ENCODE measurements at places on chromosomes 5 and 9.
A peak's percentile ranks its signal among the peaks of the same experiment; 100 is the strongest.

DNA sequence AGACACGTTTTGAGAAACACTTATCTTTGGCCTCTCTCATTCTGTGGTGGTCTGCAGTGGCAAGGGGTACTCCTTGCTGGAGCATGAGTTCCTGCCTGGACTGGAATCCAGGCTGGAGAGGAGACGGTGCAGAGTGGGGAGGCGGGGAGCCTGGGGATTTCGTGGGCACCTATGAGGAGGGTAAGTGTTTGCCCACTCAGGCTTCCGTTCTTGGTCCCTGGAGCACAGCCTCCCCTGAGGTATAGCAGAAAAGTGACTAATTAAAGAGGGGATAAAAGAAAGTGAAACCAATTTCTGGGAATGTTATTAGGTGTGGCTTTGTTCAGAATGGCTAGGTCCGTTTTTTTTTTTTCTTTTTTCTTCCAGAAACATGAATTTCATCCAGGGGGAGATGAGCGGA, 90.8 kb downstream of the ARHGAP26 start:
- H3K27ac ChIP-seq = no peak overlapping the region
- H3K27me3 ChIP-seq = no peaks in the 10 kb centered on the region
- H3K4me3 ChIP-seq = no peak overlapping the region
- peaks cover 3% of the 10 kb centered on the region for H3K4me1 ChIP-seq
- DNase-seq = no peak

DNA sequence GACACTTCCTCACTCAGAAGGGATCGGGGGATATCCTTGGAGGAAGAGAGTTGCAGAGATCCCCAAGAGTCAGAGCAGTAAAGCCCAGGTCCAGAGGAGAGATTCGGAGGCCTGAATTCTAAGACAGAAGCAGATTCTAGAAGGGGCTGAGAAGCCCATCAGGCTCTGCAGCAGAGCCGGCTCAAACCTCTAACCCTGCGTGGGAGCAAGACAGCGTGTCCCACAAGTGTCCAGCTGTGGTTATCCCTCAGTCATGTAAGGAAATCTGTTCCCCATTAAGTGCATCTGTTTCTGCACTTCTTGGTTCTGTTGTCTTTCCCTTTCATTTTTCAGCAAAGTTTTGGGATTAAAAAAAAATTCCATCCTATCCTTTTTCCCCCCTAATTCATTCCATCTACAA, 4.8 kb upstream of the DIAPH1 start:
- no peak overlapping the region for H3K4me3 ChIP-seq
- DNase-seq = no peak
- H3K27ac ChIP-seq = no peak overlapping the region
- H3K4me1 ChIP-seq = peaks cover 5% of the 10 kb centered on the region
- peaks cover 33% of the 10 kb centered on the region for H3K36me3 ChIP-seq

GRCh38 chr5:172972552-172972951, 11.0 kb upstream of the ATP6V0E1 start:
- no peaks in the 10 kb centered on the region for H3K27me3 ChIP-seq
- H3K4me3 ChIP-seq = no peak overlapping the region
- peaks cover 8% of the 10 kb centered on the region for H3K36me3 ChIP-seq

GRCh38 chr9:127569886-127570401, 42.1 kb upstream of the STXBP1 start:
- DNase-seq = no peak
- H3K27me3 ChIP-seq = no peaks in the 10 kb centered on the region
- peaks cover 52% of the 10 kb centered on the region for H3K4me1 ChIP-seq
- peak overlapping the region; percentile 54 for H3K4me3 ChIP-seq

DNA sequence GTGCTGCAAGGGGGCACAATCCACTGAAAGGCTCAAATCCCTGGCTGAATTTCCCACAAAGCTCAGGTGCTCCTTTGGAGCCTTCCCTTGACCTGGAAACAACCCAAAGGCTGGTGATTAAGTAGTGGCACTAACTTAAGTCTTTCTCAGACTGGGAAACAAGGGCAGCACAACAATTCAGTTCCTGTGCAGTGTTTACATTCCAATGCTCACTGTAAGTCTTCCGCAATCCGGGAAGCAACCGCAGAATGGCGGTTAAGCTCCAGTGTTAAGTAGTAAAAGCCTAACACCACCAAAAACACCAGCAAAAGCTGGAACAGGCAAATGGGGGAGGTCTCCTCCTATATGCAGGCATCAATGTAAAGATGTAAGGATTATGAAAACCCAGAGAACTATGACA, 117.2 kb downstream of the TRPM3 start:
- H3K27ac ChIP-seq = no peak overlapping the region
- DNase-seq = no peak
- H3K4me3 ChIP-seq = no peak overlapping the region
- H3K27me3 ChIP-seq = peaks cover 3% of the 10 kb centered on the region

- H3K4me3 ChIP-seq = no peak overlapping the region
- DNase-seq = no peak
- H3K27ac ChIP-seq = no peak overlapping the region
- peaks cover 4% of the 10 kb centered on the region for H3K36me3 ChIP-seq
- H3K27me3 ChIP-seq = peaks cover 17% of the 10 kb centered on the region
Measured at GRCh38 chr5:154205441-154206117, 15.0 kb downstream of the GALNT10 start.

DNA sequence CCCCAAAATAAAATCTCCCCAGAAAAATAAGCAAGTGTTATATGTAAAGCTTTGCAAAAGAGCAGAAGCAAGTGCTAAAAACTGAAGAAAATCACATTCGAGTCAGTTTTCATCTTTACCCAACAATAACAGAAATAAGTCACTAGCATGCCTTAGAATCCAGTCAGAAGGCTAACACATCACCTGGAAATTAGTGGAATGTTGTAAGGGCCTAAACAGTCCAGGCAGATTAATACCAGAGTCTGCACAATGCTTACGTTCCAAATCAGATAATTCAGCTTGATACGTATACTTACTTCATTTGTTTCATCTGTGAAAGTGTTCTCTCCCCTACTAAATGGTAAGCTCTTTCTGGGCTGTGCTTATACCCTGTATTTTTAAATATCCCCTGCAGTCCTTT, 42.7 kb downstream of the SUSD1 start:
- no peaks in the 10 kb centered on the region for H3K27me3 ChIP-seq
- H3K27ac ChIP-seq = no peak overlapping the region
- no peak for DNase-seq
- H3K4me3 ChIP-seq = no peak overlapping the region
- no peaks in the 10 kb centered on the region for H3K36me3 ChIP-seq
- peaks cover 14% of the 10 kb centered on the region for H3K4me1 ChIP-seq

DNA sequence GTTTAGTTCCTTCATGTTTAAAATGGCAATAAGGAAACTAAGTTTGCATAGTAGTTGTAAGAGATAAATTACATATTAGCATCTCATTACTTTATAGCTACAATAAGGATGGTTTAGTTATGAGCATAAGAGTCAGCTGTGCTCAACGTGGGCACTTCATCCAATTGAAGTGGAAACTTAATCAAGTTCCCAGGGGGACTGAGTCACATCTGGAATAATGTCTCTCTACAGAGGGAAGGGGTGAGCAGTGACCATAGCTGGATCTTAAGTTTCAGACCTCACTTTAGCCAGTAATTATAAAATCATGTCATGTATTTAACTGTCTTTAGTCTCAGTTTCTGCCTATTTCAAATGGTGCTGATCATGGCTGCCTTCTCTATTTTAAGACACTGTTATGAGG, 36.8 kb upstream of the FAM240B start:
- no peak overlapping the region for H3K27ac ChIP-seq
- no peak for DNase-seq
- H3K4me1 ChIP-seq = no peaks in the 10 kb centered on the region
- H3K36me3 ChIP-seq = no peaks in the 10 kb centered on the region

DNA sequence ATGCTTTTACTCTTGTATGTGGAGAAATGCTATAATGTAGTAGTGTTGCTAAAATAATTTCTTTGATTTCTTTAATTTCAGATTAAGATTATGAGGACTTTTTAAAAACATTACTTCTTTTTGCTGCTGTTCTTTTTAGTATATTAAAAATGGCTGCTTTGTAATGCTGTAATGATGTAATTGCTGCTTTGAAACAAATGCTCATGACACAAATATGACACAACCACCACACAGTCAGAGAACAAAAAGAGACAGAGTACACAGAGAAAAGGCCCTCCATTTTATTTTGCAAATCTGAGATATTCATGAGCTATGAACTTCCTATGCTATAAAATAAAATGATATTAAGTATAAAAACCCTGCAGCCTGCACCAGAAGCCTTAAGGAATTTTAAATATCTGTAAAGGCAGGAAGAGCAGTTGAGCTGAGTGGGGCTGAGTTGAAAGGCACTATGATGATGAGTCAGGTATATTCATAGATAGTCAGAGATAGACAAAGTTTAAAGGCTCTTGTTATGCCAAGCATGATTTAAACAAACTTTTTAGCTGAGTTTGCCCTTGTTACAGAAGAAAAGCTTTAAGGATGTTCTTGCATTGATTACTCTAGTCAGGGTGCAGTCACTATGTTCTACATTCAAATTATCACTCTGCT, 5.1 kb upstream of the POU5F2 start:
- H3K36me3 ChIP-seq = no peaks in the 10 kb centered on the region
- H3K4me3 ChIP-seq = no peak overlapping the region
- DNase-seq = no peak
- no peaks in the 10 kb centered on the region for H3K4me1 ChIP-seq
- no peaks in the 10 kb centered on the region for H3K27me3 ChIP-seq

DNA sequence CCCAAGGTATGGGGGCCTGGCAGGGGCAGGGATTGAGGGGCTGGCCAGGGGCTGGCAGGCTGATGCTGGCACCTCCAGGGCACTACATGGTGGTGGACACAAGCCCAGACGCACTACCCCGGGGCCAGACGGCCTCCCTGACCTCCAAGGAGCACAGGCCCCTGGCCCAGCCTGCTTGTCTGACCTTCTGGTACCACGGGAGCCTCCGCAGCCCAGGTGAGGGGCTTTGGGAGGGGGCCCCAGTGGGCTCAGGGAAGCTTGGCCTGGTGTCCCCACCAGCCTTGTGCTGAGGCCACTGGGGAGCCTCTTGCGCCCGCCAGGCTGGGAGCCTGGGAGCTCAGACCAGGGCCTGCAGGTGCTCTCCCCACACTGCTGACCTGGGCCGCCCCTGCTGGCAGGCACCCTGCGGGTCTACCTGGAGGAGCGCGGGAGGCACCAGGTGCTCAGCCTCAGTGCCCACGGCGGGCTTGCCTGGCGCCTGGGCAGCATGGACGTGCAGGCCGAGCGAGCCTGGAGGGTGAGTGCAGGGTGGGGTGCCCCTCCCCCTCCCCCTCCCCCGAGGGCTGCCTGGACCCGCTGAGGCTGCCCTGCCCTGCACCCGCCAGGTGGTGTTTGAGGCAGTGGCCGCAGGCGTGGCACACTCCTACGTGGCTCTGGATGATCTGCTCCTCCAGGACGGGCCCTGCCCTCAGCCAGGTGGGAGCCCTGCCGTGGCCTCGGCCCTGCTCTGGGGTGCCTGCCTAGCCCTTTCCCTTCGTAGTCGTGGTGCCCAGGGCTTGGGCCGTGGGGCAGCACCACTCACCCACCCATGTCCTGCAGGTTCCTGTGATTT, 5.7 kb downstream of the MAMDC4 start:
- H3K4me1 ChIP-seq = peaks cover 3% of the 10 kb centered on the region
- no peak overlapping the region for H3K27ac ChIP-seq
- peaks cover 11% of the 10 kb centered on the region for H3K36me3 ChIP-seq
- no peak for DNase-seq
- no peak overlapping the region for H3K4me3 ChIP-seq

DNA sequence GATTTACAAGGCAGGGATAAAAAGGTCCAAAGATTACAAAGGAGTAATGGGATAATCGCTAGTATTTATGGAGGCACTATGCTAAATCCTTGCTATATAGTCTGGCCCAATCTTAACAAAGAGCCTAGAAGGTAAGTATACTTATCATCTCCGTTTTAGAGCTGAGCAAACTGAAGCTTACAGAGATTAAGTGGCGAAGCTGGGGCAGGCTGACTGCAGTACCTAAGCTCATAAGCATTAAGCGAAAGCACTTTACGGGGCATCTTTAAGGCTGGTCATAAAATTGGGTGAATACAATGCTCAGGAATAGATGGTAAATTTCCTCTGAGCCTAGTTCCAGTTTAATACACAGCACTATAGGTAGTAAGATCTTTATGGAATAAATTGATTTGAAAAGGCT, 30.0 kb upstream of the ZNF366 start:
- no peaks in the 10 kb centered on the region for H3K4me1 ChIP-seq
- H3K27ac ChIP-seq = no peak overlapping the region
- H3K4me3 ChIP-seq = no peak overlapping the region

DNA sequence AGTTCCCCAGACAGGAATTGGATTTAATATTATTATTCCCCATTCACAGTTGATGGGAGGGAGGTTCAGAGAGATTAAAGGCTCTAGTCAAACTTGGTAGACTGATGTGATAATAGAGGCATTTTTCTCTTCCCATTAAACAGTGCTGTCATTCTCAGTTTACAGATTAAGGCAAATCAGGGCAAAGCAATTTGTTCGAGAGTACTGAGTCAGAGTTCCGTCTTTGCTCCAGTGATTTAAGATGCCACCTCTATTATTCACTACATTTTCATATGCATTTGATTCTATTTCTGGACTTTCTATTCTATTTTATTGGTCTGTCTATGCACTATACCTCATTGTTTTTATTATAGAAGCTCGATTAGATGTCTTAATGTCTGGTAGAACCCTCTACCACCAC, 201.0 kb upstream of the RAI14 start:
- no peaks in the 10 kb centered on the region for H3K4me1 ChIP-seq
- H3K4me3 ChIP-seq = no peak overlapping the region
- H3K27ac ChIP-seq = no peak overlapping the region
- DNase-seq = no peak

DNA sequence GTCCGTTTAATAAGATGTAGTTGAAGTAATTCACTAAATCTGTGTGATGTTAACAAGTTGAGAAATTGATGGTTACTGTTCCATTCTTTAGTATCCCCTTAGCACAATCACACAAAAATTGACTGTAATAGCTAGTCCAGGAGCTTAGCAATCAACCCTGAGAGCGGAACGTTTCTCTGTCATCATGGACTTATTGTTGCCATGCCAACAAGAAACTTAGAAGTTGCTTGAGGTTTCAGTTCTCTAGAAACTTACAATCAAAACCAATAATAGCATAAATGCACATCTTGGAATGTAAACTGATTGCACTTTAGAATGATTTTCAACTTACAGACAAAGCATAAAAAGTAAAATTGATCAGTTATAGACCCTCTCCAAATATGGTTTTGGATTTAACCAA, 125.4 kb upstream of the ANKH start:
- H3K27ac ChIP-seq = no peak overlapping the region
- no peak overlapping the region for H3K4me3 ChIP-seq
- H3K36me3 ChIP-seq = no peaks in the 10 kb centered on the region
- H3K27me3 ChIP-seq = peaks cover 5% of the 10 kb centered on the region

- H3K36me3 ChIP-seq = no peaks in the 10 kb centered on the region
- H3K4me3 ChIP-seq = no peak overlapping the region
- H3K27me3 ChIP-seq = no peaks in the 10 kb centered on the region
- no peaks in the 10 kb centered on the region for H3K4me1 ChIP-seq
Measured at GRCh38 chr9:123470121-123470782, 114.3 kb downstream of the CRB2 start.

- H3K4me1 ChIP-seq = peaks cover 20% of the 10 kb centered on the region
- no peaks in the 10 kb centered on the region for H3K36me3 ChIP-seq
- DNase-seq = no peak
- no peak overlapping the region for H3K27ac ChIP-seq
Measured at GRCh38 chr9:6356904-6357303, 28.7 kb downstream of the TPD52L3 start.

All from keratinocyte (primary cell).